Hematopoietic multipotent progenitor cell treated with erythropoietin and hydrocortisone succinate and interleukin-3 and kit ligand, for 15 days (in vitro differentiated cells): ENCODE measurements at places on chromosomes 4 and X.

DNA sequence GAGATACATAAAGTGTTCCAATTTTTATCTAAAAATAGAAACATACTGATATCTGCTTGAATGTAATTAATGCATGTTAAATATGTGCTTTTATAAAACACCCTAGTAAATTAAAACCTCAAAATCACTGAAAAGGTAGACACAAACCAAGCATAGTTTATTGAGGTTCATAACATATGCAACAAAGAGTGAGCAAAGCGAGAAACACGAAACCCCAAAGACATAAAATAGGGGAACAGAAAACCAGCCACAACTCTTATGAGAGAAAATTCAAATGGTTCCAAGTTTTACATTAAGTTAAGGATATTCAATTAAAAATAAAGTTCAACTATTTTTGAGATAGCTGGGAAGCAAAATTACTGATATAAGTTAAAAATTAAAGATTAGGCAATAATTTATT is 336.4 kb upstream of the AGA start:
- DNase-seq = no peak

GRCh38 chr4:187276736-187277408 is 553.2 kb upstream of the FAT1 start:
- no peak for DNase-seq

DNA sequence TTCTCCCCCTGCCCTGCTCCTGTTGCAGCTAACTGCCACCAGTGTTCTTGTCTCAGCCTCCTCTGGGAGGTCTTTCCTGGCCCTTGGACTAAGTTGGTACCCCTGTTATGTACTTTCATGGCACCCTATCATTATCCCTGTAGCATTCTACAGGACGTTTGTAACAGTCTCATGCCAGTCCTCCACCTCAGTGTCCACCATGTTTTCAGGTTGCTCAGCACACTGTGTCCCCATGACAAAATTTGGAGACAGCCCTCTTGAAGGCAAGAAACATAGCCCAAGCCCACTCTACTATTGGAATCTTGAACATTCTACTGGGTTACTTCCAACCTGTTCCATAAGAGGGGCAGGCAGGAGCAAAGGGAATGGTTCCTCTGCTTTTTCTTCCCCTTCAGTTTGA is 194.4 kb upstream of the ANXA3 start:
- DNase-seq = no peak

GRCh38 chr4:178633263-178633662 is 1191.0 kb upstream of the AGA start:
- DNase-seq = no peak

GRCh38 chr4:79687006-79687405 is 279.0 kb upstream of the GK2 start:
- DNase-seq = no peak

DNA sequence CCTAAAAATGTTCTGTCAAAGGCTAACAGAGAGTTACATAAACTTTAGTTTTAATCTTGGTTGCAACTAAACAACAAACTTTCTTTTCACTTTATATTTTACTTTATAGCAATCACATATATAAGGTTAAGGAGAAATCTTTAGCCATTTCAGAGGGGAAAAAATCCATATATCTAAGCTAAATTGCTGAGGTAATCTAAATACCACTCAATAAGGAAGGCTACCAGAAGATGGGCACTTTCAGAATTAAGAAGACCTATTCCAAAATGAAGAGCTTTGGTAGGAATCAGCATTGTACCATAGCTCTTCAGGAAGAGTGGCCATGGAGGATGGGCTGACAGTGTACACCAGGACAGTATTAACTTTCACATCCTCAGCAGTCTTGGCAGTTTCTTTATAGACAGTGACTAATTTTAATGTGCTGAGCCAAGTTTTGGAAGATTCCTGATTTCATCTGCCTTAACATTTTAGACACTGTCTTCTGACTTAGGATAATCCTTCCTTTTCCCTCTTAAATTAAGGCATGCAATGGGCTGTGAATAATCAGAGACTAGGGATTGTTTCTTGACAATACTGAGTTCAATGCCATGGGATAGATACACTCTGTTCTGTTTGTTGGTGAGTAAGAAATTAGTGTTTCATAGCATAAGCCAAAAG is 7.1 kb downstream of the FAT4 start:
- DNase-seq = no peak

DNA sequence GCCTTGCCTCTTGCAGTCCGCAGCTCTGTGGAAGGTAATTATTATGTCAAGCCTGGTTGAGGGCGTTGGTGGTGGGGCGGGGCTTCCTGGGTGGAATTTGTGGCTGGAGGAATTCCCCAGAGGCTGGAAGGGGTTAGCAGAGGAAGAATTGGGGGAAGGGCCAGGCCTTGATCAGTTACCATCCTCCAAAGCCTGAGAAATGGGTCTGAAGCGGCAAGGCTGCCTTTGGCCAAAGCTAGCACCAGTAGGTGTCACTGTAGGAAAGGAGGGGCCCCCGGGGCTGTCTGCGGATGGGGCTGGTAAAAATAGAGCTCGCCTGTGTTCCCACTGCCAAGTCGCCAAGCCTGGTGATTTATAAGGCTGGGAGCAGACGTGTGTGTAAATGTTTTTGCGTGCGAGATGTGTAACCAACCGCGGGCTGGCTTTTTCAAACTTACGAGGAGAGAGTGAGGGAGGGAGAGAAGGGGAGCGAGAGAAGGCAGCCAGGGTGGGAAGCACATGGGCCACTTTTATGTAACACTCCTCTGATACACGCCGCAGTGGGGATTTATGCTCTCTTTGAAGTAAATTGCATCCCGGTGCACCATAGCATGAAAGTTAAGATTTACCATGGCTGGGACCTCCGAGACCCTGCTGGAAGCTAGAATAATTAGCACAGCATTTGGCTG is 367.0 kb downstream of the BCOR start:
- DNase-seq = peak; percentile 14

GRCh38 chr4:168432419-168433146 is 47.7 kb downstream of the DDX60L start:
- no peak for DNase-seq

DNA sequence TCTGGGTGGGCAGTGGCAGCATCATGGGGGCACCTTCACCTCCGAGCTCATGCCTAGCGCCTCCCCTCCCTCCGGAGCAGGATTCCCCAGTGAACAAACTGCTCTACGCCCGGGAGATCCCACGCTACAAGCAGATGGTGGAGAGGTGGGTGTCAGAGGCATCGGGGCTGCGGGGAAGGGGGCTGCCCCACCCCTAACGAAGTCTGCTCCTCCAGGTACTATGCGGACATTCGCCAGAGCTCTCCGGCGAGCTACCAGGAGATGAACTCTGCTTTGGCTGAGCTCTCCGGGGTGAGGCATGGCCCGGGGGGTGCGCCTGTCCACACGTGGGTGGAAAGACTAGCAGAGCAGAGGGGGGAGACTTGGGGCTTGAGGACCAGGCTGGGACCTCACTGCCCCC is 2.7 kb upstream of the SRPK3 start:
- no peak for DNase-seq

DNA sequence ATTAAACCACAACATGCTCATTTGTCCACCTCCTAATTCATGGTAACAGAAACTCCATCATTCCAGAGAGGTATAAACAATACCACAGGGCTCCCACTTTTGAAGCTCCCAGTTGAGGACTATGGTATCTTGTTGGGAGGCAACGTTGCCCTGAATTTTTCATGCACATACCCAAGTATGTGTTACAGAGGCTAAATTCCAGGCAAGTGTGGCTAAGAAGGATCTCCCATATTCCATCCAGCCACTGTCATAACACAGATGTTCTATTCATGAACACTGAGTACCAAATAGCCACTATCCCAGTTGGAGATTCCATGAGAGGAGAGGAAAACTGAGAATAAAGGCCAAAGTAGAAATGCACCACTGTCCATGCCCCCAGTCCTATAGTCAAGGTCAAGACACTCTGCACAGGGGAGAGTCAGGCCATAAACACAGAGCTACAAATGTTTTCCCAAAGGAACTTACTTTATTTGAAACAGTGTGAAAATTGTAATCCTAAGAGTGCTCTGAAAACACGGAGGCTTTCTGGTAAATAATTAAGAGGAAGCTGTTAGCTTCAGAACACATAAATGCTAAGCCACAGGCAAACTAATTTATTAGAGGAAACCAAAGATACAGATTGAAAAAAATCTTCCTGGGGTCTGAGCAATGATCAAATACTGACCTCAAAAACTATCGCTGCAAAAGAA is 42.4 kb upstream of the TMPRSS11B start:
- no peak for DNase-seq
